Stimulated activated CD8-positive, alpha-beta memory T cell treated with anti-CD3 and anti-CD28 coated beads, Interleukin-12 subunit alpha, Interleukin-12 subunit beta, amount 100 ng/mL, for 1 hour (primary cell): ENCODE measurements at places on chromosomes 2 and 18.

- no peak for DNase-seq
Observed at GRCh38 chr2:234689911-234690379, 193.1 kb upstream of the ARL4C start.

DNA sequence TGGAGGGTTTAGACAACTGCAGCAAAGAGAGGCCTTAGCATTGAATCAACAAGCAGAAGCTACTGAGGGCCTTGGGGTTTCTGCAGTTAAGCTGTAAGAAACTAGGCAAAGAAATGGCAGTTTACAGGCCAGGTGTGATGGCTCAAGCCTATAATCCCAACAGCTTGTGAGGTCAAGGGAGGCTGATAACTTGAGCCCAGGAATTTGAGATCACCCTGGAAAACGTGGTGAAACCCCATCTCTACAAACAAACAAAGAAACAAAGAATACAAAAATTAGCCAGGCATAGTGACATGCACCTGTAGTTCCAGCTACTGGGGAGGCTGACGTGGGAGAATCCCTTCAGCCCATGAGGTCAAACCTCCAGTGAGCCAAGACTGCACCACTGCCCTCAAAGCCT lies 421.6 kb upstream of the CHST9 start:
- DNase-seq, result no peak

- DNase-seq, result no peak
Observed at GRCh38 chr18:51337406-51337805, 139.9 kb upstream of the MEX3C start.

- no peak for DNase-seq
Observed at GRCh38 chr2:600542-601386, 76.4 kb downstream of the TMEM18 start.

DNA sequence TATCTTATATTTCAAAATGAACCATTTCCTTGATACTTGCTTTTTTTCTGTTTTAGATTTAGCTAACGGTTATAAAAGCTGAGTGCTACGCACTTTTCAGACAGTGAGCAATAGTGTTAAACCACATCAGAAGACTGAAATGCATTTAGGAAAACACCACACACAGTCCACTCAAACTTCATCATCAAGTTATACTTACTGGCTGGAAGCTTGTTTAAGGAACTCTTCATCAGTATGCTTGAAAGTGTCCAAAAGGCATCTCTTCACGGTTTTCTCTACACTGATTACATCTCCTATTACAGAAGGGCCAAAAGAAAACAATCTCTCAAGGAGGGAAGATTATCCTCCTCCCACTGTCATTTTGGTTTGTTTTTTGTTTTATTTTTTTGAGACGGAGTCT lies 19.7 kb downstream of the ILKAP start:
- no peak for DNase-seq

GRCh38 chr2:15547115-15547876 lies 13.8 kb downstream of the NBAS start:
- no peak for DNase-seq

DNA sequence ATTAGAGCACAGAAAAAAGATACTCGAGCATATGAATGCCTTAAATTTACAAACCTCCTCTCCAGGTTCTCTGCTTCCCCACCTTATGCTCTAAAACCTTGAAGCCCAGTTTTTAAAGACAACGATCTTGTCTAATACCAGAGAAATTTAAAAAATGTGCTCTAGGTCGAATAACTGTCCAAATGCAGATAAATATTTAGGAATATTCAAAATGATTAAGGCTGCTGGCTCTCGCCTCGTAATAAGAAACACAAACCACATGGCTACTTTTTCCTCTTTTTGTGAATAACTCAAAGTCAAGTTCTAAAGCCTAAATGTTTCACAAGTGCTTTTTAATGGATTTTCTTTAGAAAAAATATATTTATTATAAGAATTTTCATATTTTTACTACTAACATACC lies 101.3 kb downstream of the SATB2 start:
- no peak for DNase-seq

- DNase-seq, result no peak
Observed at GRCh38 chr2:173557497-173557896, 202.8 kb downstream of the CDCA7 start.

DNA sequence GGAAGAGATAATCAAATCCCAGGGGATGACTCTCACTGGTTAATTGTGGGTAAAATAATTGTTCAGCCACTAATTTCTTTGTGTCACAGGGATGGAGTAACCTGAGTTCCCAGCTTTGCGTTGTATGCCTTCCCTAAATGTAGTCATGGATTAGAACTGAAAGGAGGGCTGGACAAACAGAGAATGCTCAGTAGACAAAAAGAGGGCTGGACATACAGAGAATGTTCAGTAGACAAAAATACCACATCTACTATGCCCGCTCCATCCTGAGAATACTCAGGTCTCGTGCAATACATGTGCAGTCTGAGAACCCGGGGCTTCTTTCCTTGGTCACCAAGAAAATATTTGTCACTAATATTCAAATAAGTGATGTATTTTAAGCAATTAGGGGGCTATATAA lies 497.9 kb downstream of the EPHA4 start:
- no peak for DNase-seq

- DNase-seq, result no peak
Observed at GRCh38 chr2:98416383-98417159, 28.1 kb upstream of the INPP4A start.

DNA sequence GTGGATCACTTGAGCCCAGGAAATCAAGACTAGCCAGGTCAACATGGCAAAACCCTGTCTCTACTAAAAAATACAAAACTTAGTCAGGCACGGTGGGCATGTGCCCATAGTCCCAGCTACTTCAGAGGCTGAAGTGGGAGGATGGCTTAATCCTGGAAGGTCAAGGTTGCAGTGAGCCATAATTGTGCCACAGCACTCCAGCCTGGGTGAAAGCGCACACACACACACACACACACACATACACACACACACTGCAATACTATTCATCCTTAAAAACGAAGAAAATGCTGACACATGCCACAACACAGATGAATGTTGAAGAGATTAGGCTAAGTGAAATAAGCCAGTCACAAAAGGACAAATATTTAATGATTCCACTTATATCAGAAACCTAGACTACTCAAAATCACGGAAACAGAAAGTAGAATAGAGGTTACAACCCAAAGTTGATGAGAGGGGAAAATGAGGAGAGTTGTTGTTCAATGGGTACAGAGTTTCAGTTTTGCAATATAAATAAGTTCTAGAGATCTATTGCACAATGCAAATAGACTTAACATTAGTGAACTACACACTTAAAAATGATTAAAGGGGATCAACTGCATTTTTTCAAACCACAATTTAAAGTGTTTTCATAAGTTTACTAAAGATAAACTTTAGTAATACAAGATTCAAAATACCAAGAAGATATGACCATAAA lies 114.5 kb downstream of the USP34 start:
- DNase-seq, result no peak

DNA sequence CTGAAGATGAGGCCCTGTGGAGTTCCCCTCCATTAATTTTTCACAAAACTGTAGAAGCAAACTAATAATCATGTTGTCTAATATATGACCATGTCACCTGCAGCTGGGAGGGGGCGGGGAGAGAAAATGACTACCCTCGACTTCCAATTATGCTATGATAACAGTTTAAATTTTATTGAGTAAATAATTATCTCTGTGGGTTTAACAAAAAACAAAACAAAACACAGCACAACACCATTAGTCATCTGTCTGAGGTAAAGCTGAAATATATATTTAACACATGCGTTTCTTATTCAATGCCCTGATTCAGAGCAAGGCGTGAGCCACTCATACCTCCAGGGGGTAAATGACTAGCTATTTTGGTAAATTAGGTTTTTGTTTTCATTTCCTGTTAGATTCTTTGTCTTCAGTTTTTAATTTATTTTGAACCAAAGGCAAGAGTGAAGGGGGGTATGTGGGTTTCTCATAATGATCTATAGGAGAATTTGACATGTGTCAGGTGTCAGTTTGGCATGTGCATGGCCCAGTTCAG lies 77.4 kb upstream of the ZCCHC2 start:
- DNase-seq, result no peak

DNA sequence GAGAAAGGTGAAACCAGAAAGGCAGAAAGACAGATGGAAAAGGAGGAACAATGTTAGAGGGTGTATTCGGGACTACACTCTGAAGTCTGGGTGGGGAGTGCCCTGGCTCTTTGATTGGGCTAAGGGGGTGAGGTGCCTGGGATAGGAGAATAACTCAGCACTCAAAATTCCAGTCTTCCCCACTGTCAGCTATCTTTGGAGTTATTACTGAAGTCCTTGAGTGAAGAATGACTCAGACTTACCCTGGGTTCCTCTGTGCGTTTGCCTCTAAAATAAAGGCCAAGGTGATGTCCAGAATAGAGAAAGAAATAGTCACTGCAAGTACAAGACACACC lies 151.8 kb upstream of the SERPINE2 start:
- DNase-seq, result no peak

DNA sequence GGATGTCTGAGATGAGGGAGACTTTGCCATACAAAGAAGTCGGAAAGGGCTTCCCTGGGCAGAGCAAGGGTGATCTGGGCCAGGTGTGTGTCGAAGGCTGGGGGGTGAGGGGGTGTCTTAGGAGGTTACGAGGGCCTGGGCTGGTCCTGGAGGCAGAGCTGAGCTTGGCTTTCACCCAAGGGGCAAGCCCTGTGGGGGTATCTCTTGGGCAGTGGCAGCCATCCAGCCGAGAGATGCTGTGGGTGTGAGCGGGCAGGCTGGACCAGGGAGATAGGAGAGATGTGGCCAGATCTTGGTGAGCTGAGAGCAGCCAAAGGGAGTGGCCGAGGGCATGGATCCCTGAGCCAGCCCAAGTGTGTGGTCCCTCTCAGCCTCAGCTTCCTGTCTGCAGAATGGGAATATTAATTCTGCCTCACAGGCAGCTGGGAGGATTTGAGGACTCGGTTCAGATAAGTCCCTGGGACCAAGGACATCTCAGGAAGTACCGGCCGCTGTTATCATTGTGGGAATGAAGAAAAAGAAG lies 33.0 kb downstream of the MAL start:
- DNase-seq, result no peak

DNA sequence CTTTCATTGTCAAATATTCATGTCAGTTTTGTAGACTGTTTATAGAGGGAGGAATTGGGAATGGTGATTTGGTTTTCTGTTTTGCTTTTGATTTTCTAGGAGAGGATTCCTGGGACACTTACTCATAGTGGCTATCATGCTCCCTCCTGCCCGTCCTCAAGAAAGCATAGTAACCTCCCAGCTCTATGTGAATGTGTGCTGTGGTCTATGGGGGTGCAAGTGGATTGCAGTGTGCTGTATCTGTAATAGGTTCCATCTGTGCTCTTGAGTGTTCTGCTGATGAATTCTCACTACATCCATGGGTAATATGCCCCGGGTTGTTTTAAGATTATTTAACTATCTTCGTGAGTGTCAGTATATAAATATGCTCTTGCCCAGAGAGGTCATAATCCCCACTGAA lies 811.3 kb downstream of the CNTNAP5 start:
- no peak for DNase-seq
